ENCODE measurements at places on chromosomes 7 and 10. TPM values are rescaled to one million over a fixed set of nuclear protein-coding genes. Genes with fewer than 3 reads are reported as not detected.

The GTPBP10 gene
- 13.7 TPM for total RNA-seq

The METTL27 gene
- 2.3 TPM for total RNA-seq

The EMX2 gene
- 3.9 TPM for total RNA-seq

The OTUD1 gene
- total RNA-seq: 1.1 TPM

The FGFR2 gene
- total RNA-seq: 1.9 TPM

The FAM13C gene
- 0.46 TPM for total RNA-seq

The FAM241B gene
- 2.8 TPM for total RNA-seq

The SPDYE9 gene
- total RNA-seq: not detected

The ITIH2 gene
- total RNA-seq: not detected

The SPDYE8 gene
- total RNA-seq: not detected

The USP6NL gene
- total RNA-seq: 10.2 TPM

The LDB1 gene
- 20.6 TPM for total RNA-seq

The CAV1 gene
- total RNA-seq: 514 TPM

The ZNF727 gene
- total RNA-seq: not detected

The SLC18A3 gene
- total RNA-seq: not detected

The PCGF6 gene
- 25.1 TPM for total RNA-seq

The CACNB2 gene
- total RNA-seq: not detected

The BEND7 gene
- 8.0 TPM for total RNA-seq

The PCDH15 gene
- not detected for total RNA-seq

The HIPK2 gene
- 10.4 TPM for total RNA-seq

The DPYSL4 gene
- total RNA-seq: 6.7 TPM

The ARHGAP21 gene
- total RNA-seq: 20.7 TPM

The C10orf71 gene
- not detected for total RNA-seq

The SEMA4G gene
- 0.57 TPM for total RNA-seq

The TMEM225B gene
- not detected for total RNA-seq

The DRGX gene
- not detected for total RNA-seq

The BICC1 gene
- 12.2 TPM for total RNA-seq

The IL6 gene
- 77.6 TPM for total RNA-seq

The UBE3C gene
- 114 TPM for total RNA-seq

The AKAP9 gene
- total RNA-seq: 24.5 TPM

The HECW1 gene
- 3.7 TPM for total RNA-seq

The RBM17 gene
- total RNA-seq: 32.7 TPM

The PCLO gene
- 1.3 TPM for total RNA-seq

The FFAR4 gene
- total RNA-seq: not detected

The AFAP1L2 gene
- total RNA-seq: 17.1 TPM

The ADRB1 gene
- not detected for total RNA-seq

The EIF3A gene
- 82.6 TPM for total RNA-seq

The FKBP6 gene
- total RNA-seq: under 0.01 TPM

The POLR2J3 gene
- 6.5 TPM for total RNA-seq

The CCT6A gene
- 1,301 TPM for total RNA-seq

The SNCG gene
- not detected for total RNA-seq

The OPN1SW gene
- not detected for total RNA-seq

The LAMTOR4 gene
- total RNA-seq: 232 TPM

The PANK1 gene
- 10.0 TPM for total RNA-seq

The WNT8B gene
- total RNA-seq: not detected

The ODAD2 gene
- total RNA-seq: 1.9 TPM

The POP7 gene
- total RNA-seq: 146 TPM

The SH2B2 gene
- total RNA-seq: 2.2 TPM

The RBM20 gene
- 0.06 TPM for total RNA-seq

The POU6F2 gene
- total RNA-seq: 1.4 TPM

The TUBAL3 gene
- 0.23 TPM for total RNA-seq

The CRYGN gene
- total RNA-seq: 0.17 TPM

The TEX36 gene
- not detected for total RNA-seq

The SLC13A1 gene
- not detected for total RNA-seq
